ENCODE measurements at places on chromosomes 12 and 14.

GRCh38 chr14:91419451-91419850 is 1.8 kb upstream of the CCDC88C start:
- DNase-seq, result no peak

- DNase-seq, result no peak
Observed at GRCh38 chr12:94706250-94706661, 55.9 kb upstream of the TMCC3 start.

DNA sequence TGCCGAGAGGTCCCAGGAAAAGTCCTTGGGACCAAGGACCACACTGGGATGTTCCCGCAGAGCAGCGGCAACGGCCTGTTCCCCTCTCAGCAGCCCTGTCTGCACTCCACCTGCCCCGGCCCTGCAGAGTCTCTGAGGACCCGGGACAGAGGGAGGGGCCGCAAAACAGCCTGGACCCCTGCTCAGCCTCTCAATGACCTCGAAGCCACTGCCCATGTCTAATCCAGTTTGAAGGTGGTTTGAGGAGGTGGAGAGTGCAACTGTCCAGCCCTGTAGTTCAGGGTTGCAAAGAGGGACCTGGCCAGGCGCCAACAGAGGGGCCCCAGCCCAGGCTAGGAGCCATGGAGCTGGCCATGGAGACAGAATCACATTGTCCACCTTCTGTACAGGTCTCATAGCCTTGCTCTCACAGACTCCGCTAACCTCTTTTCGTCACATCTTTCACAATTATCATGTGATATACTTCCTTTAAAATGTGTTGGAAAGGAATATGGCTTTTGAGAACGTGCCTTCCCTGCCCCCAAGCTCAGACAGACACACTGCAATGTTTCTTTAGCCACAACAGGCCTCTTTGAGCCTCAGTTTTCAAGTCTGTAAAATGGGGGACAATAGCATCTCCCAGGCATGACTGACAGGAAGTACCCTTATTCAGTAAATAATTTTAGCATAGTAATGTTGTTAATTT is 49.3 kb downstream of the ACTN1 start:
- no peak for DNase-seq

GRCh38 chr12:98799146-98799810 is 154.2 kb downstream of the APAF1 start:
- DNase-seq, result no peak

DNA sequence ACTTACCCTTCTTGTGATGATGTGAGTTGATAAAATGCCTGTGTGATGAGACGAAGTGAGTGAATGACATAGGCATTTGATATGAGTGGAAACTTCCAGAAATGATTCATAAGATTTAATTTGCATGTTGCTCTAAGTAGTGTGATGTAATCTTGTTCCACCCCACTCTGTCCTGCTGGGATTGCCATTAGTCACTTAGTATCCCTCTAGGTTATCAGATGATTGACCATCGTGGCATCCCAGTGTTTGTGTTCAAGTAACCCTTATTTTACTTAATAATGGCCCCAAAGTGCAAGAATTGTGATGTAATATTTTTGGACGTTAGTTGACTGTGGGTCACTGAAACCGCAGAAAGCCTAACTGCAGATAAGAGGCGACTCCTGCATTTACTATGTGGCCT is 214.4 kb upstream of the DIO2 start:
- DNase-seq, result no peak

DNA sequence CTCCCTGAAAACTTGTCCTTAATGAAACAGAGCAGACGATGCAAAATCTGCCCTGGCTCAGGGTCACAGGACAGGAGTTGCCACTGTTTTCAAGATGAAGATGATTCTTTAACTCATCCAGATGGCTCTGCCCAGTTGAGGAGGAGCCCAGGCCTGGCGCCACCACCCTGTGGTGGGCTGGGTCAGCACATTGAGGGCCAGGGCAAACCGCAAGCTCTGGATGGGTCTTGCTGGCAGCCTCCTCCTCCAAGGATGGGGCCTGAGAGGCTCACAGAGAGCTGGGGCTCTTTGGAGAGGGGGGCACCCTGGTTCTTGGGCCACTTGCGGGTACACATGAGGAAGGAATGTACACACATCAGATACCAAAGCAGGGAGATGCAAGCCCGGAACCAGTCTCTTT is 158.2 kb downstream of the NUAK1 start:
- no peak for DNase-seq

DNA sequence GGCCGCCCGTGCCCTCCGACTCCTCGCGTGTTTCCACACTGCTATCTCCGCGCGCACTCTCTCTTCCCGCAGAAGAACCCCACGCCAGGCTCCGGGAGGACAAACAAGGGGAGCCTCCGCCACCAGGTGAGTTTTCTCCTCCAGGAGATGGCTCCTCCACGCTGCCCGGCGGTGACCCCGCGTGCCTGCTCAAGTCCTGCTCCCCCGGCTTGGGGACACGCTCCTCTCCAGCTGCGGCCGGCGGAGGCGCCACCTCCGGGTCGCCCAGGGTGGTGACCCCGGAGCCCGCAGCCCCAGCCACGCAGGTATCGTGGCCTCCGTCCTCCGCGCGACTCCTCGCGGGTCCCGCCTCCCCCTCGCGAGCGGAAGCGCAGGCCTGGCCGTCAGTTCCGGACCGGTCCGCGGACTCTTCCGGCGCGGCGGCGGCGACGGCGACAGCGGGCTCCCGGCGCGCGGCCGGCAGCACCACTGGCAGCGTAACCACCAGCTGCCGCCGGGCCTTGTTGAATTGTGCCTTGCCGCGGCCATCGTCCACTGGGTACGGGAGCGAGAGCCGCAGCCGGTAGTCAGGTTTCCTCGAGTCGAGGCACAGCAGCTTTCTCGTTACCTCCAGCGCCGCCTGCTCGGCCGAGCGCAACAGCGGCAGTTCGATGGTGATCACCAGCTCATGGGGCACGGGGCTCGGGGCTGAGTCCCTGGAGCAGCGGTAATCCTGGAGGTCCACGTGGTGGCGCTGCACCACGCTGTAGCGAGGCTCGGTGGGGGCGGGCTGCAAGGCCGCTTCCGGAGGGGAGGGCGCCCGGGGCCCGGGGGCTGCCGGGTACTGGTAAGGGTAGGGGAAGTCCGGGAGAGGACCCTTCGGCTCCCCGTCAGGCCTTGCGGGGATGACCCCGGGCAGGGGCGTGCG is 1.2 kb downstream of the DNAAF2 start:
- peak; percentile 96 for DNase-seq

DNA sequence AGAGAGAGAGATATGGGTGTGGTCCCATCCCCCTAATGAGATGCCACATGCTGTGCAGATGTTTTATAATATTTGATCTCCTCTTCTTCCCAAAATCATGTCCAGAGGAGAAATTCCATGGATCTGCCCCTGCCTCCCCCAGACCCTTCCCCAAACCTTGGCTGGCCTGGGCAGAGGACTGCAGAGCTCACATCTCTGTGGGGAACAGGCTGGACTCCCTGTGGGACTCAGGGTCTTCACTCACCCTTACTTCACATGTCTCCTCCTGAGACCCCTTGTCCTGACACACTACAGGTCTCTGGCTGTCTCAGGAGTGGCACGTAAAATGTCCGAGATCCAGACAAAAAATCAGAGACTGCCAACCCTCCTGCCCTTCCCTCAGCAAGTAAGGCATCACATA is 76.0 kb upstream of the CAPRIN2 start:
- no peak for DNase-seq

- DNase-seq, result no peak
Observed at GRCh38 chr12:31585271-31585670, 5.7 kb downstream of the DENND5B start.

DNA sequence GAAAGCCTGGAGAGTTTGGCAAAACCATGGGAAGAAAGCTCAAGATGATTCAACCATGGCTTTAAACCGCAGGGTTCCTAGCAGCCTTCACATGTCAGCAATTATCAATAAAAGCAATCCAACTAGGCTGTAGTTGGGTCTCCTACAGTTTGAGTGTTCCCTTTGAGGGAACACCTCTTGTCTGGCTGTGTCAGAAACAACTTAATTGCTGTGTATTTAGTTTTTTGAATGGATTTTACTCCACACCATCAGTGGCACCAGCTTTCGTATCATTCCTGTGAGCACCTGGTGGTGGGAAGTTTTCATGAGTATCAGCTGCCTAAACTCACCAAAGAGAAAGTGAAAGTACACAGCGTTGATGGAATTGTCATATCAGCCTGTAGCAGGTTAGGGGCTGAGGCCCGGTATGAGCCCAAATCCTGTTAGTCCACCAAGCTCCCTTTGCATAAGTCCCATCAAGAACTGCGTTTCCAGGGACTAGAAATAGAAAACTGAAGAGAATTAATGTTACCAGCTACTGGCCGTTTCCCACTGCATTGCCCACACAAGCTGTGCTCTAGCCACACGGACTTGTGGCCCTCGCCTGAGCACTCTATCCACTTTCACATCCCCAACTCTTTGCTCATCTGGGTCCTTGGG is 10.9 kb upstream of the IL26 start:
- no peak for DNase-seq

GRCh38 chr14:50232276-50232642 is 881 bp upstream of the SOS2 start:
- DNase-seq, result no peak

- no peak for DNase-seq
Observed at GRCh38 chr14:43765474-43765873, 741.6 kb downstream of the FSCB start.

DNA sequence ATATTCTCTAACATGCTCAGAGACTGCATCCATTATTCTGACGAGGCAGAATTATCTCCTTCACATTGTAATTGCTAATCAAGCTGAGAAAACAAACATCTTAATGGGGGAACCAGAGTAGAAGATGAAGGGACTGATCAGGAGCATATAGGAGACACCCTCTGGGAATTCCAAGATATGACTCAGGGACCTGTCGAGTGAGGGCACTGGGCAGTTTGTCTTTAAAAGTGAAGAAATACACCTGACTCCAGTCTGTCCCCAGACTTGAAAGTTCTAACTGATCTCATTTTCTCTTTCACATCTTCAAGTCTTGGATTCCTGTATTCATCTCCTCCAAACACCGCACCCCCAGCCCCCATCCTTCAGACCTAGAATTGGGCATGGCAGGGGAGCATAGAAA is 226.9 kb upstream of the PLXNC1 start:
- no peak for DNase-seq

DNA sequence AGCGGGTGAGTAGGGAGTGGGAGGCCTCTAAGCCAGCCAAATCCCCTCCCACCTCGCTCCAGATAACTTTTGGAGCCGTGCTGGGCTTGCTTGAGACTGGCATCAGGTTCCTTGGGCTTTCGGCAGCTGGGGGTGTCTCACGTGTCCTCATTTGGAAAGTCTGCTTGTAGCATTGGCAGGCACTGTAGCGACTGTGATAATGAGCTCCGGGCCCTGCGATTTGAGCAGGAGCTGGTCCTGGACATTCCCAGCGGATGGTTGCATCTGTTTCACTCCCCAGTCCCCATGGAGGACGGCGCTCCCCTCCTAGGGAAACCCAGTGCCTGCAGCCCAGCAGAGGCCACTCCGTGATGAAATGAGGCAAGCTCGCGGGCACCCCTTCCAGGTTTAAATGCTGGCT is 49.4 kb downstream of the DGLUCY start:
- DNase-seq, result no peak

Data from hindlimb muscle (tissue), 1 donor.